ENCODE measurements at places on chromosomes 1 and 21.

- DNase-seq, result no peak
These were observed 699 bp upstream of the NES start for GRCh38 chr1:156677616-156678596.

DNA sequence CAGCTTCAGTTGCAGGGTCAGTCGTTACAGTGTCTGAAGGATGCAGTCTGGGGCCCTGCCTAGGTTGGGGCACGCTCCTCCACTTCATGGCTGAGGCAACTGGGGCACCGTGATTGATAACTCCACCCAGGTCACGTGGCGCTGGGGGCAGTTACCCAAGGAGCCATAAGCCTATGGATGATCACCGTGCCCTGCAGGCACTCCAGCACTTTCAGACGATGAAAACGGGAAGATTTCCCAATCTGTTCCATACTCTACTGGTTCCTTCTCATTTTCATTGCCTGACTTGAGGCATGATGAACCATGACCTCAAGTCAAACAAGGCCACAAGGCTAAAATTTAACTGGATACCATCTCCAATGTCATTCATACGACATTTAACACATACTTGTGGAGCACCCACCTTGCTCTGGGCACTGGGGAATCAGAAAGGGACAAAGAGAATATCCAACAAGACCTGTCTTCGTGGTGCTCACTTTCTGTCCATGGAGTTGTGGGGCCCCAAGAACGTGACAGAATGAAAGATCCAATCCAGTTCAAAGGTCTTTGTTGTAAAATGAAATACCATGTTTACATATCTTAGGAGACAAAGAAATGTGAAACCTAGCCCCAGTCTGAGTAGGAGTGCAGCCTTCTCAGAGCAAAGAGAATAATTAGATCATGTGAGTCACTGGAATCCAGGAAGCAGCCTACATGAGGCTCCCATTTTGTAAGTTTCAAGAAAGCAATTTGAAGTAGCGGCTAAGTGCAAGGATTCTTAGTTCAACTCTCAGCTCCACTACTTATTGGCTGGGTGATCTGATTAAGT, 39.4 kb upstream of the SPOCD1 start:
- no peak for DNase-seq

- DNase-seq, result peak; percentile 44
These were observed 4.3 kb downstream of the THEM4 start for GRCh38 chr1:151905070-151905442.

DNA sequence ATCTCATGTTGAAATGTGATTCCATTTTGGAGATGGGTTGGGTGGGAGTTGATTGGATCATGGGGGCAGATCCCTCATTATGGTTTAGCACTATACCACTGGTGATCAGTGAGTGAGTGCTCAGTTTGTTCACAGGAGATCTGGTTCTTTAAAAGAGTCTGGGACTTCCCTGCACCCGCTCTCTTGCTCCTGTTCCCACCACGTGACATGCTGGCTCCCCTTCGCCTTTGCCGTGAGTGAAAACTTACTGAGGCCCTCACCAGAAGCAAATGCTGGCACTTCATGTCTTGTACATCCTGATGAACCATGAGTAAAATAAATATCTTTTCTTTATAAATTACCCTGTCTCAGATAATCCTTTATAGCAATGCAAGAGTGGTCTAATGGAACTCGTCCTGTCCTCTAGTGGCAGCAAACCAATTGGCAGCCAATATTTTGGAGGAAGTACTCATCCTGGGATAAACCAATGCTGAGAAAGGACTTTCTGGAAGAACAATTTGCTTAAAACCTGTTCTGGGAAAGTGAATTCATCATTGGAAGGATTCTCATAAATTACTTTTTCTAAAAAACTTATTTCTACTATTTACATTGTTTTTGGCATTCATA, 27.8 kb upstream of the CYP4A11 start:
- DNase-seq, result no peak

DNA sequence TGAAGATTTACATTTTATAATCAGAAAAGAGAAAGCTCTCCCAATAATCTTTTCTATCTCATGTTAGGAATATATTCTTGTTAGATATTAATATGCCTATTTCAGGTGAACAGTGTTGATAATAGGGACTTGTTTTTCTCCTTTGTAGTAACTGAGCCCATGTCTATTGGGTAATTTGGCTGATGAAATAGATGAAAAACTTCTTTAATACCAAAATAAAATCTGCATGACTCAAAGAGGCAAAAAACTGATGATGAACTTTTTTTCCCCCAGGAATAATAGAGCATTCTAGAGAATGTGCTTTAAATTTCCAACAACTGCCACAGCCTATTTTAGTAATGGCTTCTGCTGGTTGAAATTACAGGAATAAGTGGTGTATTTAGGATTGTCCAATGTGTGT, 178.9 kb upstream of the GREM2 start:
- no peak for DNase-seq

DNA sequence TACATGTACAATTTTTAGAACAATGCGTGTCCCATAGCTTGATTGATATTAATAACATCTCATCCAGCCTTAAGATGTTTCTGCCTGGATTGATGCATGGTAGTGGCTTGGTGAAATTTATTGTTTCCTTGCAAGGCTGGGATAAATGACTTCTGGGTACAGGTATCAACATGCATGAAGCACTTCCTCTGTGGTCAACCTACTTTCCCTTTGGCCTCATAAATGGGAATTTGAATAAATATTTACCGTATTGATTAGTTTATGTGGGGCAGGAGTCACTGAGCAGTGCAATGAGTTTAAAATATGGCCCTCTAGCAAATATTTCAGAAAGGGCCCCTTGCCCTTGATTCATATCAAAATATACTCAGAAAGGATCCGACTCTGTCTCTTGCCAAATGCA, 83.9 kb upstream of the KCNE2 start:
- DNase-seq, result no peak

DNA sequence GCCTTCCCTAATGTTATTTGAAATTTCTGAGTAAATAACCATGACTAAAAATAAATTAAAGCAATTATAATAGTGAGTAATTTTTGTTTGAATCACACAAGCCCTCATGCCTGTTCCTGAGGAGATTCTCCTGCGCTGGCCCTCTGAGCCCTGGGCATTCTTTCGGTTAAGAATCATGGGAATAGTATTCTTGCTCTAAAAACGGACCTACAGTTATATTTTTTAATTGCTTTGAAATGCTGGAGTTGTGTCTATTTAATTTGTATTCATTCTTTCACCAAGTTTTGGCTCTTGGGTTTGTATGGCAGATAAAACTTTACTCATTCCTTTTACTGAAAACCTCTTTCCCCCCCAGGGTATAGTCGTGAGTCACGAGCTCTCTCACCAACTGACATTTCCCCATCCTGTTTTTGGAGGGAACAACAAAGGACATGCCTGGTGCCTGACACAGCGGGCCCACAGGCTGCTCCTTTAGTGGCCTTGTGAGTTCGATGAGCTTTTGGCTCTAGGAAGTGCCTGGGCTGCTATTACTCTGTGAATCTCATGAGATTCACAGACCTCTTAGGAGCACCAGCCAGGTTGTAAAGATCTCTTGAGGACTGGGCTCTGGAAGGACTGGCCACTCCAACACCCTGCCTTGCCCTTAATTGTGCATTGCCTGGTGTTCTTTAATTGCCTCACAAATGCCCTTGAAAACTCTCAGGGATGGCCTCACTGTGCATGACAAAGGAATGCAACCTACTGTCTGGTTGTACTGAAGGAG, 58.6 kb downstream of the DDR2 start:
- no peak for DNase-seq

DNA sequence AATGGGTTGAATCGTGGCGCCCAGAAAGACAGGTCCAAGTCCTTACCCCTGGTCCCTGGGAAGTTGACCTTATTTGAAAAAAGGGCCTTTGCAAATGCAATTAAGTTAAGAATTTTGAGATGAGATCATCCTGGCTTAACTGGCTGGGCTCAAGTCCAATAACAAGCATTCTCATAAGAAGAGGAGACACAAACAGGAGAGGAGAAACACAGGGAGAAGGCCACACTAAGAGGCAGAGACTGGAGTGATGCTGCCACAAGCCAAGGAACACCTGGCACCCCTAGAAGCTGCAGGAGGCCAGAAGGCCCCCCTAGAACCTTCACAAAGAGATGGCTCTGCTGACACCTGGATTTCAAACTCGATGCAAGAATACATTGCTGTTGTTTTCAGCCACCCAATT, 44.6 kb downstream of the PDPN start:
- DNase-seq, result no peak

DNA sequence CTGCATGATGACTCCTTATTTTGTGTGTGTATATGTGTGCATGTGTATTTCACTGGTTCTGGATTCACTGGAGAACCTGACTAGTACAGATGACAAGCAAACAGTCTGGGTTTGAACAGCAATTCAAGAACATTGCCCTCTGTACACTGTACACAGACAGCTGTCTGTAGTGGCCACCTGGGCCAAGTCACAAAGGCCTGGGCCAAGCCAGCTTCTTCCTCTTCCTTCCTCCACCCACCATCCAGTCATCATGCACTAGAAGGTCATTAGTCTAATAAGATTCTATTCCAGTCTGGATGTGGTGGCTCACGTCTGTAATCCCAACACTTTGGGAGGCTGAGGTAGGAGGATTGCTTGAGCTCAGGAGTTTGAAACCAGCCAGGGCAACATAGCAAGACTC, 155.9 kb downstream of the ELAVL4 start:
- DNase-seq, result no peak

Data from effector CD4-positive, alpha-beta T cell (primary cell).